ENCODE measurements at places on chromosomes 1 and 21. TPM values are rescaled to one million over a fixed set of nuclear protein-coding genes. Genes with fewer than 3 reads are reported as not detected.

DNA sequence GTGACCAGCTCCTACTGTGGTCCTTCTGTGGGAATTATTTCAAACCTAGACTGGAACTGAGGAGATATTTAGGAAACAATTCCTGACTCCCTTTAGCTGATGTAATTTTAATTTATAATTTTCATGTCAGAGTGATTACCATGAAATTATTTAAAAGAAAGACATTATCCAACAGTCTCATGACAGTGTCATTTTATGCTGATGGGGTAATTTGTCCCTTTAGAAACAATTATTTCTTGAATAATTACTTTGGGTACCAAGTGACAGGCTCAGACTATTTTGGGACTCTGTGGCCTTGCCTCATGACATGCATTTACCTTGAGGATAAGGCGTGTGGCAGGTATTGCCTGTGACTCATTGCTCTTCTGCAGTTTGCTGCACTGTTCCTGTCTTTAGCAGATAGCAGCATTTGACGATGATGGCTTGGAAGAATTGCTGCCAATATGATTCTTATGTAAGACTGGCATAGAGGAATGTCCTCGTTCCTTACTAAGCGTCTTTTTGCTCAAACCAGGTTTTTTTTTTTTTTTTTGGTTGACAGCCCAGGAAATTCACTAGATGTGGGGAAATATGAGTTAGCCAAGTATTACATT is 206.0 kb upstream of the HMCN1 start:
- no peak for DNase-seq
- H3K4me1 ChIP-seq: no peaks in the 10 kb centered on the region
- no peak overlapping the region for H3K27ac ChIP-seq

DNA sequence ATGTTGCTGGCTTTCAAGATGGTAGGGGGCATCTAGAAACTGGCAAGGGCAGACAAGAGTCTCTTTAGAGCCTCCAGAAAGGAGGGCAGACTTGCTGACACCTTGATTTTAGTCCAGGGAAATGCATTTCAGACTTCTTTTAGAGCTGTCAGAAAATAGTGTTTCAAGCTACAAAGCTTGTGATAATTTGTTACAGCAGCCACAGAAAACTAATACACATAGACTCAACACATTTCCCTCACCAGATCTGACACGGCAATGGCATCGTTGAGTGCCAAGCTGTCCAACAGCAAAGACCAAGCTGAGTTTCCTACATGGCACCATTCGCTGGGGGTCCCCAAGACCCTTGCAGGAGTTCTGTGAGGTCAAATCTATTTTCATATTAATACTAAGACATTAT is 62.0 kb downstream of the SLC9A1 start:
- H3K36me3 ChIP-seq: no peaks in the 10 kb centered on the region
- H3K27ac ChIP-seq: no peak overlapping the region
- DNase-seq: no peak
- no peak overlapping the region for H3K4me3 ChIP-seq

GRCh38 chr21:33541105-33541711 is 709 bp downstream of the GART start:
- DNase-seq: no peak
- peak overlapping the region; percentile 98 for H3K4me3 ChIP-seq
- peaks cover 44% of the 10 kb centered on the region for H3K36me3 ChIP-seq
- H3K27me3 ChIP-seq: peaks cover 1% of the 10 kb centered on the region
- H3K4me1 ChIP-seq: peaks cover 28% of the 10 kb centered on the region
- H3K27ac ChIP-seq: peak overlapping the region; percentile 100

DNA sequence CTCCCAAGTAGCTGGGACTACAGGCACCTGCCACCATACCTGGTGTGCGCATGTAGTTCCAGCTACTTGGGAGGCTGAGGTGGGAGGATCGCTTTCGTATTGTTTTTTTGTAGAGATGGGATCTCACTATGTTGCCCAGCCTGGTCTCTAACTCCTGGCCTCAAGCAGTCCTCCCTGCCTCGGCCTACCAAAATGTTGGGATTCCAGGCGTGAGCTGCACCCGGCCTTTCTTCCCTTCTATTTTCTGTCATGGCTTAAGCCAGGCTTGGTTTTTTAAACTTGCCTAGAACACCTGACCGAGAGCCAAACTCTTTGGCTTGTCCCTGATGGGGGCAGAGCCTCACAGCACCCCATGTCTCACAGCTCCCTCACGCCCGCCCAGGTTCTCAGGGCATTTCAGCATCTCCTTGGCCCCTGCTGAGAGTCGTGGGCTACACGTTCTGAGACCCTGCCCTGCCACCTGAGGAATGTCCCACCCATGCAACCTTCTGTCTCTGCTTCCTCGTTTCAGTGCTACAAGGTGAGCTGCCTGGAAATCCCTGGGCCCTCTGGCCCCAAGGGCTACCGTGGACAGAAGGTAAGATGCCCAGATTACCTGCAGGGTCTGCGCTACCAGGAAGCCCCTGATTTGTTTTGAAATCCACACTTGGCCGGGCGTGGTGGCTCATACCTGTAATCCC is 15.7 kb downstream of the COL6A2 start:
- peaks cover 2% of the 10 kb centered on the region for H3K27me3 ChIP-seq
- H3K4me3 ChIP-seq: no peak overlapping the region
- H3K4me1 ChIP-seq: peaks cover 6% of the 10 kb centered on the region
- peaks cover 24% of the 10 kb centered on the region for H3K36me3 ChIP-seq

DNA sequence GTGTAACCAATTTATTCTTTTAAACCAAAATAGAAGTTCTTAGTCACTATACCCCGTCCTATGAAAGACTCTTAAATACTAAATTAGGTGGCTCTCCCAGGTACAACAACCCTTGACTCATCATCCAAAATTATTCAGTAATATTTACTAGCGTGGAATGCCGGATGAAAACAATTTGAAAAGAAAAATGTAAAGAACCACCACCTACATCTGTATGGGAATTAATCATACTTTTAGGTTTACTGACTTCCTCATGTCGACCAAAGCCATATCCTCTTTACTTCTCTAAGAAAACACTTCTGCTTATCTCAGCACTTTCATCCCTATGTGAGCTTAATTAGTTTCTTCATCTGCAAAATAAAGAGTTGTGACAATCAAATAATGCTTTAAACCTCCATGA is 139.6 kb downstream of the AKT3 start:
- peaks cover 56% of the 10 kb centered on the region for H3K4me1 ChIP-seq
- no peak for DNase-seq
- H3K27ac ChIP-seq: no peak overlapping the region
- no peak overlapping the region for H3K4me3 ChIP-seq
- no peaks in the 10 kb centered on the region for H3K27me3 ChIP-seq

DNA sequence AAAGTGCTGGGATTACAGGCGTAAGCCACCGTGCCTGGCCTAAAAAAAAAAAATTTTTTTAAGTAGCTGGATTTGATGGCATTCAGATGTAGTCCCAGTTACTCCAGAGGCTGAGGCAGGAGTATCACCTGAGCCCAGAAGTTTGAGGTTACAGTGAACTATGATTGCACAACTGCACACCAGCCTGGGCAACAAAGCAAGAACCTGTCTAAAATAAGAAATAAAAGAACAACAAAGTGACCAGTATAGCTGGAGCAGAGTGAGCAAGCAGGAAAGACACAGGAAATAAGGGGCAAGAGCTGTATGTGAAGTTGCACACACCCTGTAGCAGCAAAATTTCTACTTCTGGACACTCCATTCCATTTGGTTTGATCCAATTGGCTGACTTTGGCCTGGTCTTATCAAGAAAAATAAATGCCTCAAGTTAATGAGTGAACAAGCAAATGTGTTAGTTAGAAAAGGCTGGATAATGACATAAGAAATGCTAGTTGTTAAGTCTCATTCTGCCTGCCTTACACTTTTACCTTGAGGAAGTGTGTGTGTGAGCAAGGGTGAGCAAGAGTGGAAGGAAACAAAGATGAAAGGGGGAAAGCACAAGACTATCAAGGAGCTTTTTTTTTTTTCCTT is 7.9 kb downstream of the ATP5IF1 start:
- no peak overlapping the region for H3K4me3 ChIP-seq
- H3K27me3 ChIP-seq: peaks cover 4% of the 10 kb centered on the region
- peaks cover 6% of the 10 kb centered on the region for H3K36me3 ChIP-seq
- H3K27ac ChIP-seq: no peak overlapping the region

- H3K36me3 ChIP-seq: no peaks in the 10 kb centered on the region
- H3K27ac ChIP-seq: no peak overlapping the region
- DNase-seq: peak; percentile 36
- H3K27me3 ChIP-seq: no peaks in the 10 kb centered on the region
- H3K4me1 ChIP-seq: peaks cover 17% of the 10 kb centered on the region
Observed at GRCh38 chr1:27388337-27389005, 4.0 kb upstream of the GPR3 start.

- H3K4me3 ChIP-seq: no peak overlapping the region
- peak; percentile 67 for DNase-seq
- H3K4me1 ChIP-seq: peaks cover 15% of the 10 kb centered on the region
- no peak overlapping the region for H3K27ac ChIP-seq
- no peaks in the 10 kb centered on the region for H3K27me3 ChIP-seq
Observed at GRCh38 chr1:88998716-88999115, 6.3 kb upstream of the KYAT3 start.

Gene MIS18A
- total RNA-seq: 14.9 TPM

Gene KRTAP11-1
- total RNA-seq: not detected

Gene FOXO6
- not detected for total RNA-seq

Gene RNU1-1
- total RNA-seq: 1,564 TPM

Gene BROX
- total RNA-seq: 69.0 TPM

Gene PDC
- total RNA-seq: not detected

Gene IVL
- not detected for total RNA-seq
